ENCODE measurements at places on chromosomes 2 and 18.

DNA sequence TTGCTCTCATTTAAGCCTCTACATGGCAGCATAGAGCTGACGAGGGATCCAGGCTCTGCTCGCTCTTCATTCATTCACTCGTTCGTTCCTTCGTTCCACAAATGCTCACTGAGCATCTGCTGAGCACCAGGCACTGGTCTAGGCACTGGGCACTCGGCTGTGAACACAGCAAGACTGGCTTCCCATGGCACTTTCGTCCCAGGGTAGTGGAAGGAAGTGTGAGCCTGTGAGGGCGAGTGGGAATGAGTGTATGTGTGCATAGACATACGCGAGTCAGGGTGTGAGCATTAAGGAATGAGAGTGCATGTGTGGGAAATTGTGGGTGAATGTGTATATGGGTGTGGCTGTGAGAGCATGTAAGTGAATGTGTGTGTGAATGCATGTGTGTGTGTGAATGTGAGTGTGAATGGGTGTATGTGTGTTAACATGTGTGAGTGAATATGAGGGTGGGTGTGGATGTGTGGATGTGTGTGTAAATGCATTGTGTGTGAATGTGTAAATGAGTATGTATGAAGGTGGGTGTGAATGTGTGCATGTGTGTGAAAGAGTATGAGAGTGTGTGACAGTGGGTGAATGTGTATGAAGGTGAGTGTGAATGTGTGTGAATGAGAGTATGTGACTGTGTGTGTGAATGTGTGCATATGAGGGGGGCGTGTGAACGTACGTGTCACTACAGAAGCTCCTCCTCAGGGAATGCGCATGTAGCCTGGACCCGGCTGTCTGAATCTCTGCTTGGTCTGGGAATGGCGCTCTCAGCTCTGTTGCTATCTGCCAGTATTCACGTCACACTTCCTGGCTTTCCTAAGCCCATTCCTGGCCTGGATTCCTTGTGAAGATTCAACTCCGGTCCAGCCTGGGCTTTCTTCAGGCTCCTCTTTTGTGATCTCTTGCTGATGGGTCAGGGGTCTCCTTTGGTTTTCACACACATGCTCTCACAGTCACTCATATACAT, 28.8 kb downstream of the SNORC start:
- no peak for DNase-seq

GRCh38 chr2:46387886-46388515, 90.8 kb downstream of the EPAS1 start:
- no peak for DNase-seq

DNA sequence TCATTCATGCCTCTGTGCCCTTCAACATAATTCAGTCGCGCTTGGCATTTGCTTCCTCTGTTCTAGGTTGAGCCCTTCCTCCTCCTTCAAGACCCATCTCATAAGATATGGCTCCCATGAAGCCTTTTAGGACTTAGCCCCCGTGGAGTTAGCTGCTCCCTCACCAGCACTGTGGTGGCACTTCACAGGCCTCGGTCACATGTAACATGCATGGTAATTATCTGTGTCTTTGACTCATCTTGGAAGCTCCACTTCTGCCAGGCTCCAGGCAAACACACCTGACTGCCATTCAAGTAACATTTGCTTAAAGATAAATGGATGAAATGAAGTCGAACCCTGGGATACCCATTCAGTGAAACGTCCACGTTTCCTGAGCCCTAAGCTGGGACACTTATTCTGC, 484.7 kb downstream of the EIPR1 start:
- DNase-seq, result no peak

DNA sequence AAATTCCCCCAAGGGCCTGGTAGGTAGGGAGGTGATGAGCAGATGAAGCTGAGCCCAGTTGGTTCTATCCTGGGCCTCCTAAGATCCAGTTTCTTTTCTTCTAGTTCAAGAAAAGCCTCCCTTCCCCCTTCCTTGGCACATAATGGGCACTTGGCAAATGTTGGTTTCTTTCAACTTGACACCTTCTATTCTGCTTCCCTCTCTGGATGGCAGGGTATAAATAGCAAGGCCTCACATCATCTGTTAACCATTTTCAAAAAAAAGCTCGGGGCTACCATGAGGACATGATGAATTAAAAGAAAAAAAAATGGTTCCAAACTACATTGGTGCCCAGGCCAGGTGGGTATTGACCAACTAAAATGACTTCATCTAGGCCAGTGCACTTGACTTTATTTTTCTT, 29.9 kb downstream of the CTAGE1 start:
- DNase-seq, result no peak
